Upper lobe of right lung (tissue), 1 donor: ENCODE measurements at places on chromosomes 12 and 14. TPM values are rescaled to one million over a fixed set of nuclear protein-coding genes. Genes with fewer than 3 reads are reported as not detected.

PLEKHD1 gene
- total RNA-seq = 0.41 TPM

SYNDIG1L gene
- 2.9 TPM for total RNA-seq

AACS gene
- 31.3 TPM for total RNA-seq

PTHLH gene
- total RNA-seq = 1.9 TPM

DNA sequence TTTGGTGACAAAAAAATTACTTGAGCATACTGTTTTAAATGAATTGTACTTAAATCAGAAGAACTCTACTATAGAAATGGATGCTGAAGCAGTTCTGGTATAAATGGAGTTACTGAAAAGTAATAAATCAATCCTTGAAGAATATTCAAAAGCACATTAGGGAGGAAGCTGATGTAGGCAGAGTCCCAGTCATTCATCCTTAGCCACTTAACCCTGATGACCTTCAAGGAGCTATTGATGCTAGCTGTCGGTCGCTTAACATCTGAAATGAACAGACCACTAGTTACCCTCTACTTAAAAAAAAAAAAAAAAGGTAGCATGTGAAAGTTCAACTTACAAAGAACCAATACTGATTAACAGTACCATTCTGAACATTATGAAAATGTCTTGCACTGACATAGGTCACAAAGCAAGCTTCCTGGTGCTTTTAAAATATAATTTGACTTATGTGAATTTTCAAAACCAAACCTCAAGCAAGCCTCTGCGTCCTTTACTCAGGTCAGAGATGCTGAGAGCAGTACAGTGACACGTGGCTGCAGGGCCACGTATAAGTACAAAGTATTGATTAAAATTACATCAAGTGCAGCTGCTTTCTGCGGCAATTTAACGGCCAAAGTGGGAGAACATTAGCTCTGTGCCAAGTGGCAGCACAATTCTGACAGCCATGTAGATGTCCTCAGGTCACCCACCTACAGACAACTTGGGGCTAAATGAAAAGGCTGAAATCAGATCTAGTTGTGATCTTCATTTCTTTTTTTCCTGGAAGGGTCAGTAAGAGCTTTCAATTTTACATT lies 18.1 kb downstream of the PPM1H start:
- no peak overlapping the region for H3K27ac ChIP-seq
- H3K36me3 ChIP-seq = no peaks in the 10 kb centered on the region
- H3K4me1 ChIP-seq = no peaks in the 10 kb centered on the region
- DNase-seq = no peak
- no peak overlapping the region for H3K4me3 ChIP-seq

DNA sequence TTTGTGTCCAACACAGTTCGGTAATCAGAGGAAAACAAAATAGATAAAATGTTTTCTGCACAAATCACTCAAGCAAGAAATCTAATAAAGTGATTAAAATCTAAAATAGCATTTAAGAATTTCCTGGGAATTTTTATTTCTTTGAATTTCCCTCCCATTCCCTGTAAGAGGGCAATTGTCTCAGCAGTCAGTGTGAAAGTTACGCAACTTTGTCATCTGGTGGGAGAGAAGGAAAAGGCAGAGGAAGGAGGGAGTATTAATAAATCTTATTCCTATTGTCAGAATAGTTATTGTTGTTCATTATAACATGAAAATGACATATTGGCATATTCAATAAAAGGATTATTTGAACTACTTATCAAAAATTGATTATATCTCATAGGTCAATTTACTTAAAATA lies 464.9 kb downstream of the PRKD1 start:
- H3K27me3 ChIP-seq = peaks cover 9% of the 10 kb centered on the region
- DNase-seq = no peak
- H3K4me1 ChIP-seq = no peaks in the 10 kb centered on the region
- no peak overlapping the region for H3K4me3 ChIP-seq
- no peaks in the 10 kb centered on the region for H3K36me3 ChIP-seq

GRCh38 chr14:84877061-84877460 lies 652.9 kb upstream of the FLRT2 start:
- no peaks in the 10 kb centered on the region for H3K4me1 ChIP-seq
- DNase-seq = no peak
- no peaks in the 10 kb centered on the region for H3K27me3 ChIP-seq
- H3K27ac ChIP-seq = no peak overlapping the region
- H3K36me3 ChIP-seq = no peaks in the 10 kb centered on the region
- H3K4me3 ChIP-seq = no peak overlapping the region
